NCI-H510A treated with DMSO at 0.1 percent for 48 hours (cell line): ENCODE measurements at places on chromosomes 12 and 14.

- no peak for DNase-seq
Measured at GRCh38 chr12:25553098-25553497, at the start of gene LMNTD1. TSS of gene LMNTD1 (minus strand) at chr12:25553283. CDS start at chr12:25552959, 324 bp downstream.

- DNase-seq = no peak
Measured at GRCh38 chr12:26031827-26032226, 73.3 kb downstream of the RASSF8 start.

- DNase-seq = peak; percentile 0
Measured at GRCh38 chr14:23640524-23641141, 4.5 kb downstream of the DHRS2 start.

- DNase-seq = no peak
Measured at GRCh38 chr12:30598889-30599288, 96.8 kb downstream of the IPO8 start.

DNA sequence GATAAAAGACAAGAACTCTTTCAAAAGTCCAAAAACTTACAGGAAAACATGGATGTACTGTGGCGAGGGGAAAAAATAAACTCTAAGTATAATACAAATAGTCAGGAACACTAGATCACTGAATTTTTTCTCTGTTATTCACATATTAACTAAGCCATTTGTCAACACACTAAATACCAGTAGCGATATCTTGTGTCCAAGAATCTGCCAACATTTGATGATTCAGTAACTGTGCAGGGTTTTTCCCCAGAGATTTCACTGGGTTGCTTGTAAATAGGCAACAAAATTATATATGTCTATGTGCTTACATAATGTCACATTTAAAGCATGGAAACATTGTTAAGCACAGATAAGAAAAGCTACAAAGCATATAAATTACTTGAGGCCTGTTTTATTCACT, 205.9 kb downstream of the KIF21A start:
- DNase-seq = no peak
